ENCODE measurements at places on chromosomes 1 and 21.

DNA sequence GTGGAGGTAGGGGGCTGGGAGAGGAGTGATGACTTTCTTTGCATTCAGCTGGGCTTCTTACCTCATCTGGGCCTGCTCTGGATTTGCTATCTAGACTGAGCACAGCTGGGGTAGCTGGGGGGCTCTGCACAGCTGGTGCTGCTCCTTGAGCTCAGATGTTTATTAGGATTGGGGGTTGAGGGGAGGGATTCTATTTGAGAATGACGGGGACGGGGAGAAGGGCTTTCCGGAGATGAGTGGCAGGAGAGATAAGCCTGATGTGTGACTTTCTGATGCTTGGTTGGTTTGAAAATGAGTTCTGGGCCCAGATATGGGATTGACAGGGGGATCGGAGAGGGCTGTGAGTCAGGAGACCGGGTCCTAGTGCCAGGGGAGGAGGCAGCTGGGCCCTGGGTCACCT lies 146.1 kb upstream of the CSF3R start:
- DNase-seq: no peak

DNA sequence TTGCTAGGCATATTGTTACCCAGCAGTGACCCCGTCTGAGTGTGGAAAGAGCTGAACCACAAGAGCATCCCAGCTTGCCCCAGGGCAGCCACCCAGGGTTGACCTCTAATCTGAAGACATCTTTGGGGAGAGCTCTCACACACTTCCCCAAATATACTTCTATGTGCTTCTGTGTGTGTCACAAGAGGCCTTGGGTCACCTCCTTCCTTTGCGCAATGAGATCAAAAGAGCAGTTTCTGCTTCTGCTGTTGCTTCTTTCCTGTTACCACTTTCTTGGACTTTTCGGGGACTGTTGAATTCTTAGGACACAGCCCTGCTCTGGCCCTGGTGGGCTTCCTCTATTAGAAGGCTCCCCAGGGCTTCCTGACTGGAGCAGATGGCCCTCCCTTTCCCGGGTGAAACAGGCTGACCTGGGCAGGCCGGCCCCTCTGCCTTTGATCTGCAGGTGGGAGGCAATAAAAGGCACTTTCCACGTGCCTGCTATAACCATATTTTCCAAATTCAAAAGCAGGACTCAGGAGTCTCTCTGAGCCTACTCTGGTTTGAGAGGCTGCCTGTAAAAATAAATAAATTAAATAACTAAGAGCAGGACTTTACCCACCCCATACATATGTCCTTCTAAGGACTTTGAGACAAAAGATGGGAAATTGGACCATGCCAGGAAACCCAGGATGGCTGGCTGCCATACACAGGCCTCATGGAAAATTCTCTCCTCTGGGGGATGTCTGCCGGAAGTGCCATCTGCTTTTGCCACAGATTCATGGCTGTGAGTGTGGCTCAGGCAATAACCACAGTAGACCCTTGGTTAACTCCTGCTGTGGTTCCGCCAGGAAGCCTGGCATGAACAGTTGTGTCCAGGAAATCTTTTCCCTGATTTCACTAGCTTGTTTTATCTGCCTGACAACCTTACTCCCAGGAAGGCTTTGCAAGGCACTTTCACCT lies 28.3 kb upstream of the RCSD1 start:
- no peak for DNase-seq

- no peak for DNase-seq
These were observed 40.4 kb downstream of the USP48 start for GRCh38 chr1:21742578-21742977.

- peak; percentile 28 for DNase-seq
These were observed 12.6 kb downstream of the FLG2 start for GRCh38 chr1:152347116-152347728.

- no peak for DNase-seq
These were observed 98.5 kb upstream of the CD53 start for GRCh38 chr1:110774398-110774797.

DNA sequence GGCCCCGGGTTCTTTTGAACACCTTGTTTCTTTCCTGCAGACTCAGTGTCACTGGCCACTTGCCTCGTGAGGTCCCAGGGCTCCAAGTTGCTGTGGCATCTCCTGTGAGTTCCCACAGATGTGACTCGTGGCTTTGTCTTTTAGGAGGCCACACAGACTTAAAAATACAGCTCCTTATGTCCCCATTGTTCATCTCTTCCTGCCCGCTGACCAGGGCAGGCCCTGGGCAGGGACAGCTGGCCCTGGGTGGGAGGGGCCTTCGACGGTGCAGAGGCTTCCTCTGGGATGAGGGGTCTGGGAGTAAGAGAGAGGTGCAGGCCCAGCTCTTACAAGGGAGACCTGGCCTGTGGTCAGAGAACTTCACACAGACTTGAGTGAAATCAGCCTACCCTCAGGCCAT lies 15.6 kb downstream of the LDLRAP1 start:
- DNase-seq: no peak

- no peak for DNase-seq
These were observed 14.7 kb downstream of the MTHFR start for GRCh38 chr1:11790880-11791715.

DNA sequence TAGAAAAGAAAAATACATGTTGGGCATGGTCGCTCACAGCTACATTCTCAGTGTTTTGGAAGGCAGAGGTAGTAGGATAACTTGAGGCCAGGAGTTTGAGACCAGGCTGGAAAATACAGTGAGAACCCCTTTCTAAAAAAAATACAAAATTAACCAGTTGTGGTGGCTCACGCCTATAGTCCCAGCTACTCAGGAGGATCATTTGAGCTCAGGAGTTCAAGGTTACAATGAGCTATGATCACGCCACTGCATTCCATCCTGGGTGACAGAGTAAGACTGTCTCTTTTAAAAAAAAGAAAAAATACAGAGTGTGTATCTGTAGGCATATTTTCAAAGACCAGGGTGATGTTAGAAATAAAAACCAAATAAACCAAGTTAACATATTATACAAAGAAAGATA lies 57.8 kb downstream of the HFM1 start:
- DNase-seq: no peak
